ENCODE measurements at places on chromosomes 16 and 17.

- peak; percentile 59 for DNase-seq
These were observed 681 bp downstream of the USP43 start for GRCh38 chr17:9645851-9646545.

GRCh38 chr17:76327696-76328095 is 19.6 kb upstream of the QRICH2 start:
- no peak for DNase-seq

- no peak for DNase-seq
These were observed 4.4 kb downstream of the LDHD start for GRCh38 chr16:75111961-75112733.

- DNase-seq, result no peak
These were observed 2.5 kb upstream of the CORO6 start for GRCh38 chr17:29625037-29625750.

GRCh38 chr17:6040504-6040903 is 29.7 kb upstream of the WSCD1 start:
- no peak for DNase-seq

- no peak for DNase-seq
These were observed 1000.4 kb downstream of the CDH11 start for GRCh38 chr16:64121473-64121872.

DNA sequence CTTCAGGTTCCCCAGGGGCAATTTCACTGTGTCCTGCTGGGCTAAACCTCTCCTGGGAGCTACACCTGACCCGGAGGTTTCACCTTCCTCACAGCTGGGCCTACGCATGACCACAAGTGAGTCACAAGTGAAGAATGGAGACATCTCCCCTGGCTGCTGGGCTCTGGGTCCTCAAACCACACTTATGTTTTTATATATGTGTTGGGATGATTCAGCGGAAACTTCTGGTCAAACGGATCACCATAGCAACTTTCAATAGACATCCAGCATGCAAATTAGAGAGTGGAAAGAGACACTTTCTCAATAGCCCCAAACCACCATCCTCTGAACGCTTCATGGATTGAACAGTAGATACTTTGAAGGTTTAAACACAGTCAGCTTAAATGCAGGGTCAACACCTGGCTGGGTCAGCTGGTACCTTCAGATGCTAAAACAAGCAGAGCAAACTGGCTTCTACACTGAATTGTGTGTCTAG is 28.0 kb upstream of the MAF start:
- DNase-seq, result no peak

- no peak for DNase-seq
These were observed 2.2 kb downstream of the TFAP4 start for GRCh38 chr16:4270595-4270994.

DNA sequence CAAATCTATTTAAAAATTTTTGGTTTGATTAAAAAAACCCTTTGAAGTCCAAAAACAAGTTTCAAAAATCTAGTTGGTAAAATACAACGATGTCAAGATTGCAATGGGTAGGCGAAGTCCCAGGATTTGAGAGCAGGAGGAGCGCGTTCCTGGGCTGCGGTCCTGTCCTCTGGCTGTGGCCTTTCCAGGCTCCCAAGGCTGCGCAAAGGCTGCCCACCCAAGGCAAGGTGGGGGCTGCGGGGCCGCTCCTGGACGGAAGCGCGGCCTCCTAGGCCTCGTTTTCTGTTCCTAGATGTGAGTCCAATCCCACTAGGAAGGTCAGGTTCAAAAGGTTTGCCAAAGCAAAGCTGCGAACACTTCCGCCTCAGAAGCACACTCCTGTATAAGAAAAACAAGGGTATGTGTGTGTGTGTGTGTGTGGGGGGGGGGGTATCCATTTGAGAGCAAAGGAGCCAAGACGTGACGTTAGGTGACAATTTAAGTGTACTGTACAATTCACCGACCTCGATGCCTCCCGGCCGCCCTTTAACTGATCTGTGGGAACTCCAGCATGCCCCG is 9.2 kb downstream of the AHSP start:
- DNase-seq, result no peak

DNA sequence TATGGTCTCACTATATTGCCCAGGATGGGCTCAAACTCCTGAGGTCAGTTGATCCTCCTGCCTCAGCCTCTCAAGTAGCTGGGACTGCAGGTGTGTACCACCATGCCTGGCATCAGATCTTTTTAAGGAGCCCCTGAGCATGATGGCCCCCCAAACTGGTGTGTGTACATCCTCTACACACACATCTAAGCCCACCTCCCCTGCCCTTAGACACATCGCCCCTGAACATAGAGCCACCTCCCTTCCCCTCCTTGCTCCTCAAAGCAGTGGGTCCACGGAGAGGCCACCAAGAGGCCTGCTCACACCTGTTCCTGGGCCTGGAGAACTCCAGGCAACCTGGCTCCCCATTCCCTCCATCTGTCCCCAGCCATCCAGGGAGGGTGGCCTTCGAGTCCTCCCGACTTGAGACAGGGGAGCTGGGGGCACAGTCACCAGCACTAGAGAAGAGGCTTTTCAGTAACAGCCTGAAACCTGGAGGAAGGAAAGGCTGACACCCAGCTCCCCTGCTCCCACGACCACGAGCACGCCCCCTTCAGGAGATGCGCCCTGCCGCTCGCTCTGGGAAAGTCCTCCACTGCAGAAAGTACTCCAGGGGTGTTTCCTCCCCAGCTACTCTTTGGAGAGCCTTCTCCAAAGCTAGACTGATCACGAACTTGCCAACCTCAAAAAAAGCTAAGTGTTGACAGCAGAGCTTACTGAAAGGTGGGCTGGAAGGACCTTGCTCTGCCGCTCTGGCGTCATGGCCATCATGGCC is 12.6 kb upstream of the PRR29 start:
- DNase-seq, result no peak

GRCh38 chr17:218432-219110 is 37.1 kb upstream of the DOC2B start:
- no peak for DNase-seq

DNA sequence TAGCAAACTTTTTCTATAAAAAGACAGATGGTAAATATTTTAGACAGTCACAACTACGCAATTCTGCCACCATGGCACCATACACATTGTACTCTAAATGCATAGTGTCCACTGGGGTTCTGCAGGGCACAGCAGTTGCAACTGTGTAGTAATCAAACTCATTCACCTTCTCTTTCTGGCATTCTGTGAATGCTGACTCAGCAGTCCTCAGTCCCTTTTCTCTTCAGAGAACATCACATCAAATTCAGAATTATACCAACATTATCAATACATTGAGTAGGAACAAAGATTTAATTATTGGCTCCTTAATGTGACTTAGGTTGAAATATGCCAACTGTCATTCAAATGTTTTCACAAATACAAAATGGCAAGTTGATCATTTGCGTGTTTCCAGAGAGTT is 74.2 kb upstream of the N4BP1 start:
- no peak for DNase-seq

DNA sequence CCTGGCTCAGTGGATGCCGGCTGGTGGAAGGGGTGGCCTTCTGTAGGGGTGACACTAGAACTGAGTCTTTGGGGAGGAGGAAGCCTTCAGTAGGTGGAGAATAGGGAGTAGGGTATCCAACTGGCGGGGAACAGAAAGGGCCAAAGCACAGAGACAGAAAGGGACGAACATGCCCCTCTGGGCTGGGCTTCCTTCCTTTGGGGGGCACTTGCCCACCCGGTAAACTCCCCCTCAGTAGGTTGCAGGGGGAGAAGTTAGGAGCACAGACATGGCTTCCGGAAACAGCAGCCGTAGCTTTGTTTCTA is 774 bp downstream of the ENGASE start:
- DNase-seq, result no peak

- DNase-seq, result no peak
These were observed 1.8 kb upstream of the CDRT4 start for GRCh38 chr17:15469260-15469659.

DNA sequence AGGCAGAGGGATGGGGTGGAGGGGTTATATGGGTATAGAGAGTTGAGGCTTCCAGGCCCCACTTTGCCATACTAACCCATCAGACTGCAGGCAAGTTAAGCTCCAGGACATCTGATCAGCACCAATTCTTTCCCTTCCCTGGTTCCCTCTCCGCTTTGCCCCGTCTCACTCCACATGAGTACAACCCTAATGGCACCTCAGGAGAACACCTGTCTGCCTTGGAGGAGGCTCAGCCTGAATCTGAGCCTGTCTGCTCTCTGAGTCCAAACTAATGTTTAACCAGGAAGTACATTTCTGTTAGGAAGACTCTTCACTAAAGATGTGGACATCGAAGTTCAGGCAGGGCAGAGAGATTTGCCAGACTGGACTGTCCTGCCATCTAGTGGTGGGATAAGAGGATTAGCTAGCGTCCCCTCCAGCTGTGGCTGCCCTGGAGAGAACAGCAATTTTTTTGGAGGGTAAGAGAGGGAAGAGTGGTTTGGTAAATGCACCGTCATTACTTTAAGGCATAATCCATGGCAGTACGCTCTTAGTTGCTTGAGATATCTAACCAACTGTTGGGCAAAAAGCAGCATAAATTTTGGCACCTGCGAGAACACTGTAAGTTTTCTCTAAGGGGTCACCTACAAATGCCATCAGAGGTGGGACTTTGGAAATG is 29.2 kb upstream of the LRRC75A start:
- DNase-seq, result peak; percentile 82

GRCh38 chr17:2655546-2655945 is 56.0 kb downstream of the CLUH start:
- no peak for DNase-seq

DNA sequence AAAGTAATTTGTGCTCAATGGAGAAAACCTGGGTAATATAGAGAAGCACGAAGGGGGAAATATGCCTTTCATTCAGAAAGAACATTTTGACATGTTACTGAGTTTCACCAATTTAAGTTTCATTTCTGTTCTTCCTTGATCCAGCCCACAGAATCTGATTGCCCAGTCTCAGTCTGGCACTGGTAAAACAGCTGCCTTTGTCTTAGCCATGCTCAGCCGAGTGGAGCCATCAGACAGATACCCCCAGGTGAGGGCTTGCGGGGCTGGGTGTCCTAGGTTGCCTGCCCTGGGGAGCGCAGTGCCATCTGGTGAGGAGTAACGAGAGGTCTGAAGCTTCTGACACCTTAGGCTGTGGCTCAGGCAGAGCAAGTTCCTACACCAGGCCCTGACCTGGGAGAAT is 17.7 kb downstream of the DDX19A start:
- DNase-seq, result no peak

DNA sequence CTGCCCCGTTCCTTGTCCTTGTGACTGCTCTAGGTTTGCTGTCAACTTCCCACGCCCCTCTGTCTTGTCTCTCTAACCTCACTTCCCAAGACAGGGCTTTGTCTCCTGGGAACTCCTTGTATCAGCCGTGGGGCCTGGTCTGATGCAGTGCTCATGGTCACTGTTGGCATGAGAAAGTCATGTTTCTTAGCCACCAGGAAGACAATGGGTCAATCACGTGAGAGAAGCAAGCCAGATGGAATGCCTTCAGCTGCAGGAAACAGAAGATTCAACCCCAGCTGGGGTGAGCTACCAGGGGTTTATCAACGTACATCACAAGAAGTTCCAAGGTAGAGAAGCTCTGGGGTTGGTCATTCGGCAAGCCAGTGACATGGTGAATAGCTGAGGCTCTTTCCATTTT is 116.6 kb downstream of the IRF8 start:
- no peak for DNase-seq

GRCh38 chr17:60354223-60354622 is 37.7 kb downstream of the USP32 start:
- no peak for DNase-seq

DNA sequence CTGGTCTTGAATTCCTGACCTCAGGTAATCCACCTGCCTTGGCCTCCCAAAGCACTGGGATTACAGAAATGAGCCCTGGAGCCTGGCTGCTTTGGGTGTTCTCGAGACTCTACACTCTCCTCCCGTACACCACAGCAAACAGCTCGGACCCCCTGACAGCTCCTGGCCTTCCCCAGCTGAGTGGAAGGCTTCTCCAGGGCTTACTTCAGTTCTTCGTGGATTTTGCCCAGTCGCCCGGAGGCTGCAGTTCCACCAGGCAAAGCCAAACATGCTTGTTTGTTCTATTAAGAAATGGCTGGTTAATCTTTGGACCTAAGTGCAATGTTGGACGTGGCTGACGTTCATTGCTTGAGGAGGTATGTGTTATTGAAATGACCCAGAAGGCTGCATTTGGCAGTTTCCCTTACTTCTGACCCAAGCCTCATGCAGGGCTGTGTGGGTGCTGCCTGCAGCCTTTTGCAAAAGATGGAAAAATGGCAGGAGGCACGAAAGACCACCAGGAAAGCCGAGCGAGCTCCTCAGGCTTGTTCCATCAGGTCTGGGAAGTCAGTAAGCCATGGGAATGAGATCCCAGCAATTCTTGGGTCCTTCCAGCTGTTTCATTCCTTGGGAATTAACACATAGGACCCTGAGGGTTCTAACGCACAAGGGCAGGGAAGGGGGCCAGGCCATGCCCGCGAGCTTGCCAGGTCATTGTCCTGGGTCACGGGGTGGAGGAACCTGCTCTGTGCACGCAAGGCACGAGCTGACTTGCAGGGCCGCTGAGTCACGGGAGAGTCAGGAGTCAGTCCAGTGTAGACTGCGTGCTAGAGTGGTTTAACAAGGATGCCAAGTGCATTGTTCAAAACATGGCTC is 23.9 kb upstream of the KLHDC4 start:
- no peak for DNase-seq

GRCh38 chr16:69890892-69891282 is 60.2 kb upstream of the CLEC18A start:
- peak; percentile 50 for DNase-seq

DNA sequence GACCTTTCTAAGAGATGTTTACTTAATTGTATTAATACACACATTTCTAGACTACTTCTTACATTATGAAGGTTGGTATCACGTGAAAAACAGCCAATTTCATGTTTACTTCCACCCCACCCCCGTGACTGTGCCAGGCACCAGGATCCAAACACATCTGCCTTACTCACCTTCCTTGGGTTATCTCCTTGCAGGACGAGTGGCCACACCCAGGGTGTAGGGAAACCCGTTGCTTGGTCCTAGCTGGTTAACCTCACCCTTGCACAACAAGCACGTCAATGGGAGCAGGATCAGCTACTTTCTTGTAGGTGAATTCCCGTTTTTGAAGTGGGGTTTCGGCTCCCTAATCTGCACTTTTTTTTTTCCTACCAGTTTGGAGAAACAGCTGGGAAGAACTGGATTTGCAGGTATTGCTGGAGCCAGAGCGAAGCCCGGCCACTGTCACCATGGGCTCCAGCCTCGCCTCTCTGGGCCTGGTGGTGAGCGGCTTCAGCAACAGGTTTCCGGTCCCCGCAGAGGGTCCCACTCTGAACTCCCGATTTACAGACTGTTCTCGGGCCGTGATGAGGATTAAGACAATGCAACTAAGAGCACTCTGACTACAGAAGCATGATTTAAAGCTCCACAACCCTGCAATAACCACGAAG is 2.1 kb upstream of the UBB start:
- no peak for DNase-seq

DNA sequence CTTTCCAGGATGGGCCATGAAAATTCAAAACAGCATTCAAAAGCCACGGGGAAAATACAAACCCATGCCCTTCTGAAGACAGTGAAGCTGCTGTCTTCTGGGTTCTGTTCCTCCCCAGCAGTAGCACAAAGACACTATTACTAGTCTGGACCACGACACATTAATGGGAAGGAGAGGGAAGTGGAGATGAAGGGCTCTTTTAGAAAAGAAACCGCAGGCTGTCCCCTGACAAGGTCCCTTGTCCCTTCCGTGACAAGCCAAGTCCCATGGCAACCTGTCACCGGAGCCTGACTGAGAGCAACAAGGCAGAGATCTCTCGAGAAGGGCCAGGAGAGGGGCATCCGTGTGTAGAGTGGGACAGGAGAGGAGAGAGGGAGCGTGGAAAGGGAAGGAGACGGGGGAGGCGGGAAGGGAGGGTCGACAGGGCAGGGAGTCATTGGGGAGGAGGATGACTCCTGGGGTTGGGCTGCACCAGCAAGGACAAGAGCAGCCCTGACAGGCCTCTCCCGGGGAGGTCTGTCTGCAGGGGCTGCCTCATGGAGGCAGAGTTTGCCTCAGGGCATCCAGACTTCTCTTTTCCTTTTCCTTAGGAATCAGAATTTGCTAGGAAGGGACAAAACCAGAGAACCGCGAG is 436.2 kb downstream of the SLC39A11 start:
- DNase-seq, result no peak
